ENCODE measurements at places on chromosomes 11 and 22.
A peak's percentile ranks its signal among the peaks of the same experiment; 100 is the strongest.

DNA sequence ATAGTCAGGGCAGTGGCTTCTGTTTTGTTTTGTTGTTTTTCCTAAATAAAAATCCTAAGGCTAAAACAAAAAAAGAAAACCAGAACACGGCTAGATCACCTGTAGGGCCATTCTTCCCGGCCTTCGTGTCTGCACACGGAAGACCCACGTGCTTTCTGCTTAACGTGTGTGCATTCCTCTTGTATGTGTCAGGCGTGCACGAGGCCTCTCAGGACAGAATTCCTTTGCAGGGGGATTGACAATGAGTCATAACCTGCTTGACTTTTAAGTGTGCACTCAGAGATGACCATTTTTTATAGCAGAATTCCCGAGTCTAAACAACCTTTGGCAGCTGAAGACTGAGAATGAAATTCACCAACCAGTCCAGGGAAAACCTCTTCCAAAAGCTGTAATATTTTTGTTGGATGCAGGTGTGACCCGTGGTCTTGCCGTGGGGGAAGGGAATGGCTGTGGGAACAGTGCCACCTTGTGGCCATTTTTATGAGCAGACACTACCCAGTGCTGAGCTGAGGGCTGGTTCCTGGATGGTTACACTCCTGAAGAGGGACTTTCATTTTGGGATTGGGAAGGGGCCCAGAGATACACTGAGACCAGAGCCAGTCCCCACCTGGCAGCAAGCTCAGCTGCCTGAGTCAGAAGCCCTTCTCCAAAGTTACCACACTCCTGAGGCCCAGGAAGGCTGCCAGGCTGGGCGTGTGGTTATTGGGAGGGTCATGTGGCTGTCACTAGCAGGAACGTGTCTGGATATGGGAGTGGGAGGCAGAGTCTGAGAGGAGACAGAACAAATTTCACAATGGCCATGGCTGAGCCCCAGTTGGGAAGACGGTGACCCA is 35.7 kb upstream of the DKK3 start:
- DNase-seq, result peak; percentile 65

DNA sequence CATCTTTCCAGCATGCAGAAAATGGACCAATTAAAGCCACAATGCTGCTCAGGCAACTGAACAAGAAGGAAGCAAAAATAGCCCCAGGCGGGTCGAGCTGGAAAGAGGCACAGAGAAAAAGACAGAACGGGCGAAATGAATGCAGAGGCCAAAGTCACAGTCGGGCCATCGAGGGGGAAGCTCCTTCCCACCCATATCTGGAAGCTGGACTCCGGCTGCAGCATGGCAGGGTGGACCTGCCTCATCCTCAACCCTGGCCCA is 58.6 kb upstream of the PRDM11 start:
- no peak for DNase-seq

GRCh38 chr11:35146074-35146521 is 7.1 kb downstream of the CD44 start:
- peak; percentile 93 for DNase-seq

GRCh38 chr11:130600139-130600538 is 151.7 kb downstream of the ADAMTS15 start:
- no peak for DNase-seq

- peak; percentile 44 for DNase-seq
Measured at GRCh38 chr11:128627666-128628324, 40.4 kb upstream of the ETS1 start.

DNA sequence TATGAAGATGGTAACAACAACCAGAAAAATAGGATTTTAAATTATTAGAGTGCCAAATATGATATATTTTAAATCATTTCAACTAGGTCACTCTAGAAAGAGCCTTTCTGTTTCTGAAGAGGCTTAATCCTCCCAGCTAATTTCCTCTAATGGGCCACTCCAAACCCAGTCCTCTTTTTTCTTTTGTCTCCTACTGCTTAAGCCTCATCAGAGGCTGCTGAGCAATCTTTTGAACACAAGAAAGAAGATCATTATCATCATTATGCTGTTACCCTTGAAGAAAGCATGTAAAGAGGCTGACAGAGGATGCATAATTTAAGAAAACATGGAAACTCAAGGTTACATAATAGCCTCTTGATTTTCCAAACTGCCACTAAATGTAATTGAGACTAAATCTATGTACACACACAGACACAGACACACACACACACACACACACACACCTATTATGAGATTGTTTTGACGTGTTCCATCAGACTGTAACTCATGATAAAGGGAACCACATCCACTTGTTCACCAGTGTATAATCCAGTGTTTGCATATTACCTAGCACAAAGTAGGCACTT is 519.6 kb downstream of the METTL15 start:
- no peak for DNase-seq

DNA sequence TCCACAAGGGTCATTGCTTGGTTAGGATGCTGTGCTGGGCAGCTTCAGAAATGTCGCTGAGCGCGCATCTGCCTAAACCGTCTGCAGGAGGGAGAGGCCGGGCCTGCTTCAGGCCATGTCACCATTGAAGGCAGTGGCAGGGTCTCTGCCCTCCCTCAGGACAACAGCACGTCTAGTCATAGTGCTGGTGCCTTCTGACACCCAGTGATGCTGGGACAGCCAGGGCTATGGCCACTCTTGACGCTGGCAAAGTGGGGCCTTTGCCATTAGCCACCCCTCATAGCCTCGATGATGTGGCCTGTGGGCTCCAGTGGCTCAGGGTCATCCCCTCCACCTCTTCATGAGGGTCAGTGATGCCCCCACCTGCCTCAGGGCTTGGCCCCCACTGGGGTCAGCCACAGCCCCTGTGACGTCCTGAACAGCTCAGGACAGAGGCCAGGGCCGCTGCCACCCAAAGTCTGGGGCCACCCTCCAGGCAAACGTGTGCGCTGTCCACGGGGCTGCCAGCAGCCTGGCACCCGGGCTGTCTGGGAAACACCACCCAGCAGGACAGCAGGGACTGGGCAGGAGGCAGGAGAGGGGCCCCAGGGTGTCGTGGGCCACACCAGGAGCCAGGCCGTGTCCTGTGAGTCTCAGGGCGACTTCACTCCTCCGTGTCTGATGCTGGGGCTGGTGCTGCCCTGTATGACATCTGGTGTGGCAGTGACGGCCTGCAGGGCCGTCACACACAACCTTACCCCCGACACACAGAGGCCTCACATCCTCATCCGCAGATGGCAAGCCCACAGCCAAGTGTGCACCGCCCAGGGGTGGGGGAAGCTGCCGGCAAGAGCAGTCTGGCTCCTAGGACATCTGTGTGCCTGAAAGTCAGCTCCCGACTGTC is 42.5 kb downstream of the CERK start:
- no peak for DNase-seq

- DNase-seq, result no peak
Measured at GRCh38 chr11:75500742-75501141, 25.0 kb downstream of the GDPD5 start.

- DNase-seq, result no peak
Measured at GRCh38 chr11:71434576-71435130, 13.5 kb downstream of the DHCR7 start.

DNA sequence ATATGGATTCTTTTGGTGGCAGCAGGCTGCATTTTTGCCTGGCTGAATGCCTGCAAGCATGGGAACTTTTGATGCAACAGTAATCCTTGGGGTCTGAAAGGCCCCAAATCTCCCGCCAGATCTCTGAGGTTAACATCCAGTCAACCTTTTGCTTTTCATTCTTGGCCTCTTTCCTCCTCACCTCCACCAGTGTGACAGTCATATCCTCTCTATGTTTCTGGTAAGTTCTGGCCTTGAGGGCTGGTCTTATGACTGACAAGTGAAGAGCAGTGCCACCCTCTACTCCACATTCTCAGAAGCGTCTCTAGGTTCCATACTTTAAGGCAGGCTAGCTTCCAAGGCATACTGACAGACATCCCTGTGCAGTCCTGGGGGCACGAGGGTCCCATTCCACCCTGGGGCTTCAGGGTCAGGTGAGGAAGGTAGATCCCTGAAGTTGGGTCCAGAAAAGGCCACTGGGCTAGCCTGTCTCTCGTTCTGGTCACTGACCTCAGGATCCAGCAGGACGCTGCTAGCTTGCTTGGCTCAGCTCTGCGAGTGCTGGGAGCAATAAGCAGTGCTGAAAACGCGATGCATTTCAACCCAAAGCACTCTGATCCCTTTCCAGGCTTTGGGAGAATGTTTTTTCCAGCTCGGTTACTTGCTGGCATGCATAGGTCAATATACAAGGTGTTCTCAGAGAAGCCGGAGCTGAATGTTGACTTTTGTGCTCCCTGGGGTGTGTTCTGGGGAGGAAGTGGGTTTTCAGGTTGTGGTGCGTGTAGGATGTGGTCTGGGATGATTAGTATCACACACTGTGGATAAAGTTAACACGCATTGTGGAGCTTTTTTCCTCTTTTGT is 75.2 kb downstream of the PTPRJ start:
- peak; percentile 92 for DNase-seq

GRCh38 chr11:107705027-107705426 is 6.8 kb downstream of the SLN start:
- no peak for DNase-seq

GRCh38 chr22:40728731-40729189 is 49.5 kb downstream of the MCHR1 start:
- DNase-seq, result peak; percentile 32

GRCh38 chr22:23180301-23180892 is at the start of gene BCR:
Gene BCR, plus strand, starts transcription at chr22:23180509. Its CDS starts 452 bp downstream, at chr22:23180961.
- peak; percentile 51 for DNase-seq

DNA sequence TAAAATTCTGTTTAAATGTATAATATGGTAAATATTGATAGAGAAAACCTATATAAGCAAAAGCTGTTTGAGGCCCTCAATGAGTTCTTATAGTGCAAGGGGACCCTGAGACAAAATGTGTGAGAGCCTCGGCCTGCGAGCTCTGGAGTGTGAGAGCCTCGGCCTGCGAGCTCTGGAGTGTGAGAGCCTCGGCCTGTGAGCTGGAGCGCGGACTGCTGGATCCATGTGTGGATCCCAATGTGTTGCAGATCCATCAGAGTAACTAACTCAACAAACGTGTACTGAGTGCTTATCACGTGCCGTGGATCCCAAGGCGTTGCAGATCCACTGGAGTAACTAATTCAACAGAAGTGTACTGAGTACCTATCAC is 6.0 kb downstream of the RTL6 start:
- no peak for DNase-seq

- no peak for DNase-seq
Measured at GRCh38 chr11:85776951-85777602, 33.9 kb downstream of the SYTL2 start.
